ENCODE measurements at places on chromosomes 16 and 17. TPM values are rescaled to one million over a fixed set of nuclear protein-coding genes. Genes with fewer than 3 reads are reported as not detected.

Gene CLN3
- 10.4 TPM for total RNA-seq

Gene FAM20A
- total RNA-seq, result not detected

Gene KREMEN2
- not detected for total RNA-seq

Gene CDRT15
- not detected for total RNA-seq

Gene SPOP
- total RNA-seq, result 88.3 TPM

Gene YBX2
- total RNA-seq, result 0.15 TPM

Gene LDHD
- total RNA-seq, result 1.4 TPM

Gene MRPS7
- total RNA-seq, result 85.8 TPM

Gene NOD2
- total RNA-seq, result 0.30 TPM

Gene MYL4
- not detected for total RNA-seq

Gene SLC16A13
- total RNA-seq, result 1.8 TPM

Gene RCVRN
- not detected for total RNA-seq

Gene ABCC12
- total RNA-seq, result not detected

Gene HSD17B1
- 0.15 TPM for total RNA-seq

Measured in epithelial cell of umbilical artery (primary cell).